ENCODE measurements at places on chromosomes 6 and 20. TPM values are rescaled to one million over a fixed set of nuclear protein-coding genes. Genes with fewer than 3 reads are reported as not detected.

Gene TREML2
- total RNA-seq, result 0.39 TPM

Gene FAM209B
- not detected for total RNA-seq

- no peak for DNase-seq
Measured at GRCh38 chr6:82080767-82081166, 166.8 kb downstream of the IBTK start.

DNA sequence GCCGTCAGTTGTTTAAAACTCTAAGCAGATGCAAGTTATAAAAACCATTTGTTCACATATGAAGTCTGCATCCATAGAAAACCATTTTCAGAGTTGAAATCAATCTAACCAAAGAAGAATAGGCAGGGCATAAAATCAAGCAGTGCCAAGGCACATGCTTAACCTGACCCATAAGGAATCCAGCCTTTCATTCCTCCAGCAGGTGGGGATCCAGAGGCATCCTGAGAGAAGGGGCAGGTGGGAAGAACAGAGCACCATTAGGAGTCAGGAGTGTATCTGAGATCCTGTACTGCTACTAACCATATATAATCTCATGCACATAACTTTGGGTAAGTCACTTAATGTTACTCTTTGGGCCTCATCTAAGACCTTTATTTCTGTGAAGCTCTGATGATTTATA, 29.4 kb upstream of the FOXO3 start:
- DNase-seq, result no peak

DNA sequence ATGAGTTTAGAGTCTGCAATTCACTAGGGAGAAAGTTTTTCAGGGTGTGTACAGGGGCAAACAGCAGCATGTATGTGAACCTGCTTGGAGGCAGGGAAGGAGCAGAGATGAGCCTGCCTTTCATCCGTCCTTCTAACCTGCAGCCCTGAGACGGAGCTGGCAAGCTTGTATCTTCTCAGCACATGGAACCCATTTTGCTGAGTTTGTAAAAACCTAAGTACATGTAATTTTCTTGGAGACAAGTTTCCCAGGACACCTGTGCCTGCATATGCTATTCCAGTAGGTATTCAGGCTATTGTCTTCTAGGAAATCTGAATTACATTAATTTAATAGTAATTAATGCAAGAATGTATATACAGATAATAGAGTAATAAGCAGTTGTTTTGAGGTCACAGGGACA, 28.8 kb upstream of the MOXD1 start:
- no peak for DNase-seq
